ENCODE measurements at places on chromosomes 4 and X.

GRCh38 chrX:37846934-37847732 lies at the start of gene DYNLT3:
DYNLT3 (minus strand) TSS chrX:37847571; CDS start chrX:37847510, 61 bp downstream.
- peak; percentile 70 for DNase-seq

GRCh38 chr4:185839770-185840169 lies 27.8 kb upstream of the SORBS2 start:
- DNase-seq: no peak

- DNase-seq: no peak
Observed at GRCh38 chrX:115900425-115900824, 270.1 kb upstream of the AGTR2 start.

DNA sequence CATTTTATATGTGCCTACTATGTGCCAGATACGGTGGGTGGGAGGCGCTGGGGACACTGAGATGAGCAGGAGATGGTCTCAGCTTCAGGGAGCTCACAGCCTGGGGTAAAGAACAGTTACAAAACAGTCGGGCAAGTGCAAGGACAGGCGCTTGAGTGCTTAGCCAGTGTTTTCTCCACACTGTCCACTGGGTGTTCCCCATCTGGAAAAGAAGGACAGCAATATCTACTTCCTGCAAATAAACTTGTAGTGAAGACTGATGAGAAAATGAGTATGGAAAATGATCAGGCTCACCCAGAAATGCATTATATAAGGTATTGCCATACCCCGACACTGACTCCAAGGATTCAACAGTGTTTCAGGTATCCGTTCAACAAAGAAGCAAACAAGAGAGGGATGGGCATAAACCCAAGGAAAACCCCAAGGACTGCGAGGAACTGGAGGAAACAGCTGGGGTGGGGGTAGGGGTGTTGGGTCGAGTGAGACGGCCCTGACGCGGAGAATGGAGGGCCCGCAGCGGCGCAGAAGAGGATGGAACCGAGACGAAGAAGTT lies 835 bp downstream of the TMEM185A start:
- no peak for DNase-seq

DNA sequence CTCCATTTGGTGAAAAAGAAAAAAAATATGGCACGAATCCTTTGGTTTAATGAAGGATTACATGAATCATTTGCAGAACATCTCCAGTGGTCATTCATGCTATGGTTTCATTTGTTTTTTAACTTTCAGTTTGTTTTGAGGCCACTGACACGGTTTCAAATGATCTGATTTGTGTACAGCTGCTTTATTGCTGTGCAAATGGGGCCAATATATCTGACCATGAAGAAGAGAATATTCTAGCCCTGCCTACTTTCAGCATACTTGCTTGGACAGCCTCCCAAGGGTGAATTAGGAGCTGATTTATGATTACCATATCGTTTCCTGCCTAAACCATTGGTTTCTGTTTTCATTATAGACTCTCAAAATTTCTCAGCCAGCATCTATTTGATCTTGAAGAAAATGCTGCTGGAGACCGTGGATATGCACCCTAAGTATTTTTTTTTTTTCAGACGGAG lies 30.7 kb downstream of the SPARCL1 start:
- DNase-seq: no peak
